NCI-H1092 (cell line): ENCODE measurements at places on chromosomes 3 and 15.

- no peak for DNase-seq
Observed at GRCh38 chr3:43417133-43417532, 130.8 kb downstream of the SNRK start.

GRCh38 chr15:54506977-54507524 is 528.8 kb downstream of the UNC13C start:
- no peak for DNase-seq

DNA sequence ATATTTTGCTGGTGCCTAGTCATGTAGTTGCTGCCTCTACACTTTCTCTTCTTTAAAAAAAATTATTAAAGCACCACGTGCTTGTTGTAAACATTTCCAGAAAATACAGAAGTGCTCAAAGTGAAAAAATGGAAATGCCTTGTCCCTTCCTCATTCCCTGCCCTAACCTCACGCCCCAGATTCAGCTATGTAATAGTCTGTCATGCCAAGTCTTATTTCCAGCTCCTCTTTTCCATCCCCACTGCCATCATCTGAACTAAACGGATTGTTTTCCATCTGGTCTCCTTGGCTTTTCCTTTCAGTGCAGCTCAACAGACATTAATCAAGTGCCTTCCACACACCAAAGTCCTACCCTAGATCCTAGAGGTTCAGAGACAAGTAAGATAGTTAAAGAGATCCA is 15.5 kb downstream of the ZNF774 start:
- DNase-seq = no peak

GRCh38 chr15:73909651-73910050 is 16.6 kb upstream of the LOXL1 start:
- DNase-seq = no peak

GRCh38 chr15:38565287-38565670 is 665 bp upstream of the RASGRP1 start:
- DNase-seq = no peak

DNA sequence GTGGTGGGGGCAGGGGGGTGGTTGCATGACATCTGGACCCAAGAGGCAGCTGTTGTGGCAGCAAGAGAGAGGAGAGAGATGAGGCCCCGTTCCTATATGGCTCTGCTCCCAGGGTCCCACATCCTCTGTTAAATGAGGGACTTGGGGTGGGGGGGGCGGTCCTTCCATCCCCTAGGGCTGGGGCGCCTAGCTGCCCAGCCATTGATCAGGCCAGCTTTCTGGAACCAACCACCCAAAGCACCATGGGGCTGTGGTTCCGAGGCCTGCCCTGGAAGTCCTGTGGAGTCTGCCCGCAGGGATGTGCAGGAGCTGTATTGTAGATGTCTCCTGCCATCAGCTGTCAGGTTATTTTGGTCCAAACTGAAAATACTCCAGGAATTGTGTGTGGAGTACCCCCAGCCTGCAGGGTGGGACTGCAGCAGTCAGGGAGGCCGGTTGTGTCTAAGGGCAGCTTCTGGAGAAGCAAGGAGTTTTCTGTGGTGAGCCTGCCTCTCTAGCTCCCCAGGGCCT is 5.2 kb downstream of the FURIN start:
- DNase-seq = no peak
